ENCODE measurements at places on chromosomes 1 and 21. TPM values are rescaled to one million over a fixed set of nuclear protein-coding genes. Genes with fewer than 3 reads are reported as not detected.

The LSM10 gene
- total RNA-seq: 49.6 TPM

DNA sequence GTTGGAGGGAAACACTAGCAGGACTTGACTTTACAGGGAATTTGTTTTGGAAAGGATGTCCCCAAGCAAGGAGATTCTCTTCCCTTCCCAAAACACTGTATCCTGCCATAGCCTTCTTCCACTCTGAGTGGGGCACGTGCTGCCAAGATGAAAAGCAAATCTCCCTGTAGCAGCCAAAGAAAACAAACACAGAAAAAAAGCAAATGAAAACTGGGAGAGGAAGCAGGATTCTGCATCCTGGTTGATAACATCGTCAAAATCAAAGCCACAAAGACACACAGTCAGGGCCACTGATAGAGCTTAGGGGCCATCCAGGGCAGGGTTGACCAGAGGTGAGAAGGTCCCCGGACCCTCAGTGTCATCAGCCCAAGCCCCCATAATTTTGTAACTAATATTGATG, 16.0 kb upstream of the MTARC2 start:
- H3K4me1 ChIP-seq: peaks cover 30% of the 10 kb centered on the region
- DNase-seq: no peak
- H3K4me3 ChIP-seq: no peak overlapping the region
- H3K36me3 ChIP-seq: no peaks in the 10 kb centered on the region

The LRRN2 gene
- not detected for total RNA-seq

DNA sequence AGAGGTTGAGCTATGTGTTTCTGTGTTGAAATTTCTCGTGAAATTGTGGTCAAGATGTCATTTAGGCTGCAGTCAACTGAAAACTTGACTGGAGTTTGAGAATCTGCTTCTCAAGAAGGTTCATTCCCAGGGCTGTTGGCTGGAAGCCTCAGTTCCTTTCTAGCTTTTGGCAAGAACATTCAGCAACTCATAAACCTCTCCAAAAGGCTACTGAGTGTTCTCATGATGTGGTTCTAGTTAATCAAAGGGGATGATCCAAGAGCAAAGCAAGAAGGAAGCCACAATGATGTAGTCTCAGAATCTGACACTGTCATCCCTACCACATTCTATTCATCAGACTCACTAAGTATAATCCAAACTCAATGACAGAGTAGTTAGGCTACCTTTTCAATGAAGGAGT, 66.6 kb downstream of the SPATA6 start:
- H3K4me3 ChIP-seq: no peak overlapping the region
- DNase-seq: no peak
- H3K36me3 ChIP-seq: no peaks in the 10 kb centered on the region
- no peaks in the 10 kb centered on the region for H3K4me1 ChIP-seq
- no peaks in the 10 kb centered on the region for H3K27me3 ChIP-seq

DNA sequence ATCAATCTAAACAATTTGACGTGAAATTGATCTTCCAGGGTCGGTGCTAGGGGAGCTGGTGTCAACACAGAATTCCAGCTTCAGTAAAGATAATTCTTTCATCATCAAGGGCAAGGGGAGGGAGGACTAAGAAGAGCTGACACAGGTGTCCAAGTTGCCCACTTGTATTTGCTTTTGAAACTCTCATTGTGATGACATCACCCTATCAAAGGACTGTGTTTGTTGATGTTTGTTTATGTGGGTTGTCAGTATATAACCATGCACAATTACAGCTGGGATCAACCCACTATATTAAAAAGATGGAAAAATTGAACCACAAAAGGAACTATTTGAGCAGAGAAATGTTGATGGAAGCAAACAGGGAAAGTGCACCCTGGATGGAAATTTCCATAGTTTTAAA, 48.8 kb downstream of the ZC3H11B start:
- no peak overlapping the region for H3K27ac ChIP-seq
- H3K27me3 ChIP-seq: peaks cover 3% of the 10 kb centered on the region
- no peaks in the 10 kb centered on the region for H3K36me3 ChIP-seq

DNA sequence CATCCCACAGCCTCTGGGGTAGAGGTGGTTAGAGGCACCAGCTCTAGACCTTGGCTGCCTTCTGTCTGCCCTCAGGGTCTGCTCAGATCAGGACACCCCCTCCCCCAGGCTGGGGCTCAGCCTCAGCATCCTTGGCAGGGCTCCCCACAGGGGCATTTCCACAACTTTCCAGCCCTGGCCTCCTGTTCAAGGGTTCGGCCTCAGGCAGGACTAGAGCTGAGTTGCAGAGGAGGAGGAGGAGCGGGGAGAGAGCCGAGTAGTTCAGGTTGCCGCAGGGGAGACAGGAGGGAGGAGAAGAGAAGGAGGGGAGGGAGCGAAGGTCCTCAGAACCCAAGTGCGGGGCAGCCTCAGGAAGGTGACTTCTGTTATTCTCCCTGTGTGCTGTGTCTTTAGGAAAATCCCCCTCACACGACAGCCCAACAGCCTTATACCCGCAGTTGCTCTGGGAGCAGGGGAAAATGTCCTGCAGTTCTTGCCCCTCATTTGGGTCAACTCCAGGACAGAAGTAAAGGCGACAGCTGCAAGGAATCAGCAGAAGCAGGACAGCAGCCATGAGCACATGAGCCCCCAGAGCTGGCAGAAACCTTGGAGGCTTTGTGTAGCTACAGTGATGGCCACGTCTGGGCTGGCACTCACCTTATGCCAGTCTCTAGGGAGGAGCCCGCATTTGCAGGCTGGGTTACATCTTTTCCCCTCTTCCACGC, 46.5 kb upstream of the TENT5B start:
- peaks cover 18% of the 10 kb centered on the region for H3K27me3 ChIP-seq
- no peaks in the 10 kb centered on the region for H3K36me3 ChIP-seq
- no peak overlapping the region for H3K27ac ChIP-seq
- H3K4me1 ChIP-seq: peaks cover 6% of the 10 kb centered on the region
- no peak for DNase-seq

- no peaks in the 10 kb centered on the region for H3K4me1 ChIP-seq
- H3K4me3 ChIP-seq: no peak overlapping the region
- H3K36me3 ChIP-seq: peaks cover 9% of the 10 kb centered on the region
- no peak overlapping the region for H3K27ac ChIP-seq
- H3K27me3 ChIP-seq: no peaks in the 10 kb centered on the region
These were observed 234.9 kb downstream of the RHOU start for GRCh38 chr1:228969953-228970800.

Data from HFFc6 (cell line).